SK-N-MC (cell line): ENCODE measurements at places on chromosomes 6 and 20.

DNA sequence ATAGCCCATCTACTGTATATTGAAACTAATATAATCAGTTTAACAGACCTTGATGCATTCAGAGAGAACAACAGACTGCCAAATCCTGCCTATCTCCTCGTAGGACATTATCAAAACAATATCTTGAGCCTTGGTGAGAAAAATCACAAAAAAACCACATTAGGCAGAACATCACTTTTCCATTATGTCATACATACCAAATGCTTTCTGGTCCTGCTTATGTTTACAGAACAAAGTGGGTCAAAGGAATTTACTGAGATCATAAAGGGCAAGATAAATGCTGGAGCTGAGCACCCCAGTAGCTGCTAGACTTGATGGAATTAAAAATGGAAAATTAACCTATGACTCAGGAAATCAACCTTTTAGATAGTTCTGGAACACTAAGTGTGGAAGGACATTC, 195.3 kb upstream of the KCNK16 start:
- no peak for DNase-seq

DNA sequence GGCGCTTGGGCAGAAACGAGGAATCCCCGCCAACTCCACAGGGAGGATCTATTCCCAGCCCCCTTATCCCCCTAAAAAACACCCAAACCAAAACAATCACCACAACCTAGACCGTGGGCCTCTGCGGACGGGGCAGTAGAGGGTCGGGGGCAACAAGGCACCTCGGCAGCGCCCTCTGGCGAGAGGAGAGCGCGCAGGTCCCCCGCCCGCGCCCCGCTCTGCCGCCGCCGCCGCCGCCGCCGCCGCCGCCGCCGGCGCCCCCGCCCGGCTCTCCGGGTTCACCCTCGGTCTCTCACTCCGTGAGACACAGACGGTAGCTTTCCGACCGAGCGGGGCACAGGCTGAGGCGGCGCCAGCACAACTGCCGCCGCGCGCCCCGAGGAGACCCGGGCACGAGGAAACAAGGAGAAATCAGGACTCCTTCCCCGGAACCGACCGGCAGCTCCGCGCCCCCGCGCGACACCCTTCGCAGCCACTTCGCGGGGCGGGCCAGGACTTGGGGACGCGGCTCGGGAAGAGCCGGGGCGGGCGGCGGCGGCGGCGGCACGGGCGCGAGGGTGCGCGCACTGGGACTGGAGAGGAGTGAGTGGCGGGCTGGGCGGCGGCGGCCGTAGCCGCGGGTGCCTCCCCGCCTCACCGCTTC, at the start of gene SLC35F1:
SLC35F1 (plus strand) TSS at position 307 of the 643 bp plus-strand sequence.
- DNase-seq: no peak

DNA sequence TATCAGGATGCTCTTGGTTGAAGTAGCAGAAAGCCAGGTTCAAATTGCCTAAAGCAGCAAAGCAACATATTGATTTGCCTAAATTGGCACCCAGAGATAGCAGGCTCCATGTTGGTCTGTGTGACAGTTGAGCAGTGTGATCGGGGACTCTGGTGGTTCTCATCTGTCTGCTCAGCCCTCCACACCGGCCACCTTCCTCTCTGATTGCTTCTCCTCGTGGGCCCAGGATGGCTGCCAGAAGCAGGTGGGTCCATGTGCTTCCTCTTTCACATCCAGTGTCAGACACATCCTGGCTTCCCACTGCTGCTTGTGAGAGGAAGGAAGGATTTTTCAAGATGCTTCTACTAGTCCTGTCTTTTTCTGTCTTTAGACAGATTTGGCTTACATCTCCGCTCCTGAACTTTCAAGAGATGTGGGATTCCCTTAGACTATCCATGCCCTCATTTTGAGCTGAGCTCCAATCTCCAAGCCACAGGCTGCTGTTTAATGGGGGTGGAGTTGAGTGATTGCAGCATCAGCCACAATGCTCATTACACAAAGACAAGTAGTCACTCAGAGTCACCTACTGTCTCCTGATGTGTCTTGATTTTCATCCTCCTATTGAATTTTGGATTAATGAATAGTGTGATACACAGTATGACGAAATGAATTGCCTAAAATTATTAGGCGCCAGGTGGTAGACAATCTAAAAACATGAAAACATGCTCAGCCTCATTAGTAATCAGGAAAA, 122.2 kb downstream of the ZDHHC14 start:
- no peak for DNase-seq

DNA sequence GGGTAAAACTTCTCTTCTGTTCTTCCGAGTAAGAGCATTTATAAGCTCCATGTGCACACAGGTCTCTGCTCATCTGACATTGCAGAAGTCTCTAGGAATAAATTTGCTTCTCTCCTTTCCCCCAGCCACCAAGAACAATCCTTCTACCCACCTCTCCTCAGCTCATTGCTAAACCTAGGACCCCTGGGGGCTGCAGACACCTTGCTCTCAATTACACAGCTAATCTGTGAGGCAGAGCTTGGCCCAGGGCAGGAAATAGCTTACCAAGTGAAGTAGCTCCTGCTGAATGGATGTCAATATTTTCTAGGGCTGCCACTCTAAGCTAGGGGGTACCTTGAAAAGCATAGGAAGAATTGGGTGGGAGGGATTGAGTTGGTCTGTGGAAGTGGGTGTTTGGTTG, 44.0 kb downstream of the EIF2S2 start:
- DNase-seq: no peak

- no peak for DNase-seq
These were observed at the start of gene EFCAB8 for GRCh38 chr20:32858701-32859372. TSS of gene EFCAB8 (plus strand) at chr20:32858923. CDS start at chr20:32863793, 4,870 bp downstream.

GRCh38 chr20:35307666-35308653, 15.7 kb upstream of the FAM83C start:
- DNase-seq: no peak

DNA sequence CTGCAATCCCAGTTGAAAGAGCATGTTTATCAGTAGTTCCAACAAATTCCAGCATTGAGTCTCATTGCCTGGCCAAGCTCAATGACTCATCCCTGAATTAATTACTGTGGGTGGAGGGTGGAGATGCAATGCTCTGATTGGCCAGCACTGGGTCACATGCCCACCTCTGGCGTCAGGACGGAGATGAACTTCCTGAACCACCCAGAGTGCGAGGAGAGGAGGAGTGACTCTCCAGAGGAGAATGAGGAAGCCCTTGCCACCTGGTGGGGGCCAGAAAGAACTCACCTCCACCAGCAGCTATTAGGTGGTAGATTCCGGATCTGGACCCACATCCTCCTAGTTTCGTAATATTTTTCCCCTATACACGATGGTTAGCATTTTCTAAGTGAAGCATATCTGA, 283.9 kb downstream of the TBC1D7 start:
- DNase-seq: peak; percentile 12

- DNase-seq: no peak
These were observed 32.7 kb downstream of the ACSS1 start for GRCh38 chr20:25025091-25025861.

DNA sequence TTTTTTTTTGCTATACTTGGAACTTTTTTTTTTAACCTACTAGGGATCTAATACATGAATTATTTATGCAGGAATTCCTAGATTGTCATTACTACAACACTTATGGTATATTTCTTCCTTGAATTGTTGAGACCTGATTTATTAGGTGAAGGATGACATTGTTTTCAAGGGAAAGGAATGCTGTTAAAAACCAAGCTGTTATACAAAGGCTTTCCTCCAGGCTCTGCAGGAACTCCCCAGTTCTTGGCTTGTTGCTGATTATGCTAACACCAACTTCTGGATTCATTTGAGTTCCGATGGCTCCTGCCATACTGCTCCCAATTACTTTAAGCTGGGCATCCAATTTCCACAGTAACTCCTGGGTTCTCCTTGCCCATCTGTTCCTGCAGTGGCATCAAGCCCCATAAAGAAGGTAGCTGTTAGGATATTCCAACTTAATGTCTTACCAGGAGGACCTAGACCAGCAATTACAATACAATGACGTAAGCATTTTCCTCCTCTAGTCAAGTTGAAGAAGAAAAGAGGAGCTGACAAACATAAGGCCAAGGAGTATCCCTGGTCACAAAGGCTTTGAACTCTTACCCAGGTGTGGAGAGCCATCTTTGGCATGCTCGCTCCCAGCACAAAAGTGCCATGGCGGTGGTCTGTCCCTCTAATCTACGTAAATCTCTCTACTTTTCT, 215.9 kb upstream of the AGPAT4 start:
- no peak for DNase-seq

DNA sequence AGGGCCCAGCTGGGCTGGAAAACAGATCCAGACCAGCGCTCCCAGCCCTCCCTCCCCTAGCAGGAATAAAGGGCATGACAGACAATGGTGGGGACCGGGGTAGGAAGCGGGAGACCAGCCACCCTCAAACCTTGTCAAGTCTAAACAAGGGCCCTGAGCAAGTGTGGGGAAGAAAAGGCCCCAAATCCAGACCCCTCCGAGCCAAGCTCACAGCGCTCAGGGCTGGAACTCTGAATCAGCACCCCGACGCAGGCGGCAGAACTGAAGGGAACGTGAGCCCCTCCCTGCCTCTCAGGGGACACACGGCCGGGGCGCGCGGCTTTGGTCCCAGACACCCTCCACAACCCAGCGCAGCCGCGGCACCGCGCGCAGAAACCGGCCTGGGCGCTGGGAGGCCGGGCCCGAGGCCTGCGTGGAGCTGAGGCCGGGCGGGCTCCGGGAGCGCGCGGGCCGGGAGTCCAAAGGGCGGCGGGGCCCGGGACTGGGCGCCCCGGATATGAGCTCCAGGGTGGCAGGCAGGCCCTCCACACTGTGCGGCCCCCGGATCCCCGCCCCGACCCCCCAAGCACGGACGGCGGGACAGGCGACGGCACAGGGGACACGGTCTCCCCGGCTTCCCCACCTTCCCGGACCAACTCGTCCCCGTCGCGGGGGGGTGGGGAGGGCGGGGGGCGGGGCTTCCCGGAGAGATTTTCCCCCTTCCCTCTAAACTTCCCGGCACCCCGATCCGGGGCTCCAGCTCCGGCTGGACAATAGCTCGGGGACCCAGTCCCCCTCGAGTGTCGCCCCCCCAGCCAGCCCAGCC, 641 bp downstream of the TEAD3 start:
- no peak for DNase-seq

GRCh38 chr6:163092876-163093275, 321.6 kb upstream of the QKI start:
- DNase-seq: no peak

DNA sequence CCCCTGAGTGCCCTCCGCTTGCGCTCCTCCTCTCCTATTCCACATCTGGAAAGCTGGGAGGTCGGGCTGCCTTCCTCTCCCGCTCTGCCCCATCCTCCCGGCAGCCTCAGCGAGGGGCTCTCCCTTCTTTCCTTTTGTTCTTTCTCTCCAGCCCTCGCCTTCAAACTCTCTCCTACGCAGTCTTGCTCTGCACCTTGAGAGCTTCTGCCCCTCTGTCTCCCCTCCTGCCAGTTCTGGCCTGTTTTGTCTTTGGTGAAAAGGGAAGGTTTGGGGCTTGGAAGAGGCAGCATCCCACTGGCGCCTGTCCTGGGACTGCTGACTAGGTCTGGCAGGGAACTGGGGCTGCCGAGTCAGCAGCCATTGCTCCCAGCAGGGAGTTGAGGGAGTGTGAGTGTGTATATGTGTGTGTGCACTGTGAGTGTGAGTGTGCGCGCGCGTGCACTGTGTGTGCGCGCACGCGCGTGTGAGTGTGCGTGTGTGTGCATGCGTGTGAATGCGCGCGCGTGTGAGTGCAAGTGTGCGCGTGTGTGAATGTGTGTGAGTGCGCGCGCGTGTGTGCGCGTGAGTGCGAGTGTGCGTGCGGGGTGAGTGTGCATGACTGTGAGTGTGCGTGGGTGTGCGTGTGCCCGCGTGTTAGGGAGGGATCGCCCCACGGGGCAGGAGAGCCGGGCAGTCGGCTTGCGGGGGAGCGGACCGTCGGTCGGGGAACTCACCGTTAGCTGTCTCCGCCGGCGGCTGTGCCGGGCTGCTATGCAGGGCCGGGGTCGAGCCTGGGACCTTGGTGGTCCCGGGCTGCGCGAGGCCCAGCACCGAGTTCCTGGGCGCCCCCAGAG, 523 bp downstream of the CPXM1 start:
- DNase-seq: no peak

GRCh38 chr6:41836022-41836659, 48.6 kb downstream of the TOMM6 start:
- no peak for DNase-seq
